ENCODE measurements at places on chromosomes 7 and 10. TPM values are rescaled to one million over a fixed set of nuclear protein-coding genes. Genes with fewer than 3 reads are reported as not detected.

DNA sequence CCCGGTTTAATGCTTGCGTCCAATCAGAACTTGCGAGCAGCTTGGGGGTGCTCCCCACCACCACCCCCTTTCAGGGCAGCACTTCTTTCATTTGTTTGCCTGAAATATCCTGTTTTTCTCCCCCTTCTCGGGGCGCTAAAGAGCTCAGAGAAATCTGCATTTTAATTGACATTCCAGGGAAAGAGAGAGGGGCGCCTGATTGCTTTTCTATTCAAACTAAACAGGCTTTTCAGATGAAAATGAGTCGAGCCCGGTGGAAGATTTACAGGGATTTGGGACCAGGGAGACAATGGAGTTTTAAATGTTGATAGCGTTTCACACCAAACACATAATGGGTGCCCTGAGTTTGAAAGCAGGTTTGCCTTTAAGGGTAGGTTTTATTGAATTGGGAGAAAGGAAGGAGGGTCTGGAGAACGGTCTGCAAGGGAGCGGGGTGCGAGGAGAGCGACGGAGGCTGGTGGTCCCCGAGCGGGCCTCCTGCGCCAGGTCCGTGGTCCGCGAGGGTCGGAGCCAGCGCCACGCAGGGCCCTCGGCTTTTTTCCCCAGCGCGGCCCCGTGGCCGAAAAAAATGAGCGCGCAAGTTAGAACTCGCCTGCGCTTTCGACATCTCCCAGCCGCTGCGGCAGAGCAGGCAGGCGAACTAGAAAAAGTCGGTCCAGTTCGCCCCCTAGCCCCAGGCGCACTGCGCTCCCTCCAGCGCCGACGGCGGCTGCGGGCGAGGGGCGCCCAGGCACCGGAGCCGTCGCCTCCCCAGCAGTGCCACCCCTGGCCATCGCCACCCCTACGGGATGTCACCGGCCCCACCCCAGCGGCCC lies 1.3 kb downstream of the FGFR2 start:
- DNase-seq: no peak

The RHBDD2 gene
- polyA plus RNA-seq: 59.7 TPM

The MAT1A gene
- 1.3 TPM for polyA plus RNA-seq

The WEE2 gene
- 0.19 TPM for polyA plus RNA-seq

- no peak for DNase-seq
These were observed 56.0 kb downstream of the TACR2 start for GRCh38 chr10:69360485-69361302.

GRCh38 chr10:72265508-72265907 lies 8.2 kb upstream of the DDIT4 start:
- no peak for DNase-seq

- peak; percentile 36 for DNase-seq
These were observed 622 bp downstream of the CPEB3 start for GRCh38 chr10:92290076-92290836.
